Nephron progenitor cell (in vitro differentiated cells): ENCODE measurements at places on chromosomes 7 and 10.

DNA sequence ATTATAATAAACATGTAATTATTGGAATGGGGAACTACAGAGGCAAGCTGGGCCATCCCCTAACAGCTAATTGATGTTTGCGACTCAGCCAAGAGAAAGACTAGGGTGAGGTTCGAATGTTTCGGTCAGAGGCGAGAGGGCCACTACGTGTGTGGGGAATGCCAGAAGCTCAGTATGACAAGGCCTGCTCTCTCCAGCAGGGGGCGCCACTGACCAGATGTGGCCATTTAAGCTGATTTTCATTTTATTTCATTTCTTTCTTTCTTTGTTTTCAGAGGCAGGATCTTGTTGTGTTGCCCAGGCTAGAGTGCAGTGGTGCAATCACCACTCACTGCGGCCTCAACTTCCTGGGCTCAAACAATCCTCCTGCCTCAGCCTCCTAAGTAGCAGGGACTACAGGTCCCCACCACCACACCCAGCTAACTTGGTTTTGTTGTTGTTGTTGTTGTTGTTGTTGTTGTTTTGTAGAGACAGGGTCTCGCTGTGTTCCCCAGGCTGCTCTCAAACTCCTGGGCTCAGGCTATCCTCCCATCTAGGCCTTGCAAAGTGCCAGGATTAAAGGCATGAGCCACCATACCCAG, 38.1 kb downstream of the TMEM130 start:
- peaks cover 24% of the 10 kb centered on the region for H3K27me3 ChIP-seq
- DNase-seq = peak; percentile 30
- H3K27ac ChIP-seq = no peak overlapping the region
- peaks cover 3% of the 10 kb centered on the region for H3K4me1 ChIP-seq
- H3K4me3 ChIP-seq = no peak overlapping the region

DNA sequence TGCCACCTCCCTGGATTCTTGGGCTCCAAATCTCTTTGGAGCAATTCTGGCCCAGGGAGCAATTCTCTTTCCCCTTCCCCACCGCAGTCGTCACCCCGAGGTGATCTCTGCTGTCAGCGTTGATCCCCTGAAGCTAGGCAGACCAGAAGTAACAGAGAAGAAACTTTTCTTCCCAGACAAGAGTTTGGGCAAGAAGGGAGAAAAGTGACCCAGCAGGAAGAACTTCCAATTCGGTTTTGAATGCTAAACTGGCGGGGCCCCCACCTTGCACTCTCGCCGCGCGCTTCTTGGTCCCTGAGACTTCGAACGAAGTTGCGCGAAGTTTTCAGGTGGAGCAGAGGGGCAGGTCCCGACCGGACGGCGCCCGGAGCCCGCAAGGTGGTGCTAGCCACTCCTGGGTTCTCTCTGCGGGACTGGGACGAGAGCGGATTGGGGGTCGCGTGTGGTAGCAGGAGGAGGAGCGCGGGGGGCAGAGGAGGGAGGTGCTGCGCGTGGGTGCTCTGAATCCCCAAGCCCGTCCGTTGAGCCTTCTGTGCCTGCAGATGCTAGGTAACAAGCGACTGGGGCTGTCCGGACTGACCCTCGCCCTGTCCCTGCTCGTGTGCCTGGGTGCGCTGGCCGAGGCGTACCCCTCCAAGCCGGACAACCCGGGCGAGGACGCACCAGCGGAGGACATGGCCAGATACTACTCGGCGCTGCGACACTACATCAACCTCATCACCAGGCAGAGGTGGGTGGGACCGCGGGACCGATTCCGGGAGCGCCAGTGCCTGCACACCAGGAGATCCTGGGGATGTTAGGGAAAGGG, 913 bp downstream of the NPY start:
- H3K27me3 ChIP-seq = peaks cover 51% of the 10 kb centered on the region
- peak; percentile 52 for DNase-seq
- no peaks in the 10 kb centered on the region for H3K36me3 ChIP-seq
- peak overlapping the region; percentile 77 for H3K4me3 ChIP-seq
- peaks cover 5% of the 10 kb centered on the region for H3K4me1 ChIP-seq

GRCh38 chr10:74650613-74651012, 175.8 kb upstream of the KAT6B start:
- H3K27ac ChIP-seq = no peak overlapping the region
- H3K36me3 ChIP-seq = peaks cover 7% of the 10 kb centered on the region
- no peak overlapping the region for H3K4me3 ChIP-seq
- peaks cover 4% of the 10 kb centered on the region for H3K27me3 ChIP-seq
- DNase-seq = no peak
- H3K4me1 ChIP-seq = no peaks in the 10 kb centered on the region

DNA sequence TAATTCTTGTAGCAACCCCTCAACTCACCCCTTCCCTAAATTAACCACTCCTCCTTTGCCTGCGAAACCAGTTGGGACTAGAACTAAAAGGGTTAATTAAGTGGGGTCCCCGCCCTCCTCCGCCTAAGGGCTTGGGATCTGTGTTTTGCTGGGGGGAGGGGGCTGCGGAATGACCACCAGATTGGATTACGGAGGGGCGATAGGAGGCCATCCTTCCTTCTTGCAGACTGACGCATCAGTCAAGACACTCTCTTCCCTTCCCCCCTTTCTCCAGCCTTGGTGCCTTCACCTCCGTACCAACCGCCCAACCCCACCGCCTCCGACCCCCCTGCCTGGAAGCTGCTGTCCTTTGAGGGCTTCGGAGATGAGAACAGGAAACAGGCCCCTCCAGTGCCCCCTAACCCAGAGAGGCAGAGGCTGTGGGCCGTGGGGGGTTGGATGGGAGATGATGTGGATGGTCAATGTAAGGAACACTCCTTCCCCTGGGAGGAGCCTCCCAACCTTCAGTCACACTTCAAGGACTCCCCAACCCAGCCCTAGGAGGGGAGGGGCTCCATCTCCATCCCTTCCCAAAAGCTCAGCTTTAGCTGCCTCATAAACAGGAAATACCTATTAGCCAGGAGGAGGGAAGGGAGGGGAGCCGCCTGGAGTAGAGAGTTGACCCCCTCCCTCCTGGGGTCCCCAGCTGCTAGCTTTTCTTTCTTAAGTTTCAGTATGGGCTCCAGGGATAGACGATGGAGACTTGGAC, 997 bp upstream of the LDB1 start:
- DNase-seq = peak; percentile 73
- H3K36me3 ChIP-seq = no peaks in the 10 kb centered on the region
- peak overlapping the region; percentile 99 for H3K27ac ChIP-seq
- H3K27me3 ChIP-seq = no peaks in the 10 kb centered on the region
- peaks cover 59% of the 10 kb centered on the region for H3K4me1 ChIP-seq

DNA sequence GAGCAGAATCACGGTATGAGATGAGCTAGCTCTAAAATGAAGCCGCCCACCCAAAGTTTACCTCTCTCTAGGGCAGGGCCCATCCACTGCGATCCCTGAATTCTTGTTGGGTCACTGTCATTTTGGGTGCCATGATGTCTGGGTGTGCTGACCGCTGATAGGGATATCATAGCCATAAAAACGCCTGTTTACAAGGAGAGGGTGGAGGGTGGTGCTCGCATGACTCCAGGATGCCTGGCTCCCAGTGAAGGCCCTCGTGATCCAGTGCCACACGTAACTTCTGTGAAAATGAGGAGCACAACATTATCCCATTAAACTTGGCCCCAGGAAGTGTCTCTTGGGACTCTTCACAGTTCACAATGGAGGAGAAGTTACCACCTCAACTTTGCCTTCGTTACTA, 139.5 kb downstream of the TCF7L2 start:
- peaks cover 21% of the 10 kb centered on the region for H3K4me1 ChIP-seq
- no peak for DNase-seq
- H3K36me3 ChIP-seq = peaks cover 67% of the 10 kb centered on the region
- peaks cover 4% of the 10 kb centered on the region for H3K27me3 ChIP-seq
- H3K4me3 ChIP-seq = no peak overlapping the region
- H3K27ac ChIP-seq = no peak overlapping the region

- H3K27me3 ChIP-seq = peaks cover 3% of the 10 kb centered on the region
- peaks cover 83% of the 10 kb centered on the region for H3K36me3 ChIP-seq
- no peak for DNase-seq
- no peak overlapping the region for H3K4me3 ChIP-seq
Observed at GRCh38 chr10:121764233-121764942, 163.4 kb downstream of the ATE1 start.

DNA sequence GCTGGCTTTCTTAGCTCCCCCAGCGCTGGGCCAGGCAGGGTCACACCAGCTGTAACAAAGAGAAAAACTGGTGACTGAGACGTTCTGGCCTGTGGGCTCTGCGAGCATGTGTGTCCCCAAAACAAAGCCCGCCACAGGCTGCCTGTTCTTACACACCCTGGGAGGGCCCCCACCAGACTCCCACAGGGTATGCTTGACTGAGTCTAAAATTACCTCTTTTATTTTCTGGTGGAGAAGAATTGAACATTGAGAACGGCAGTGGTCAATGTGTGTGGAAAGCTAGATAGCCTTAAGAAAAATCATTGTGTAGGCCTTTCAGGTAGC, 808 bp downstream of the C10orf71 start:
- H3K4me3 ChIP-seq = no peak overlapping the region
- peaks cover 72% of the 10 kb centered on the region for H3K4me1 ChIP-seq
- no peak for DNase-seq
- no peaks in the 10 kb centered on the region for H3K36me3 ChIP-seq
- no peak overlapping the region for H3K27ac ChIP-seq
- peaks cover 5% of the 10 kb centered on the region for H3K27me3 ChIP-seq

GRCh38 chr10:43961523-43962345, 313.1 kb upstream of the ZNF32 start:
- DNase-seq = no peak
- no peaks in the 10 kb centered on the region for H3K36me3 ChIP-seq
- no peak overlapping the region for H3K27ac ChIP-seq

DNA sequence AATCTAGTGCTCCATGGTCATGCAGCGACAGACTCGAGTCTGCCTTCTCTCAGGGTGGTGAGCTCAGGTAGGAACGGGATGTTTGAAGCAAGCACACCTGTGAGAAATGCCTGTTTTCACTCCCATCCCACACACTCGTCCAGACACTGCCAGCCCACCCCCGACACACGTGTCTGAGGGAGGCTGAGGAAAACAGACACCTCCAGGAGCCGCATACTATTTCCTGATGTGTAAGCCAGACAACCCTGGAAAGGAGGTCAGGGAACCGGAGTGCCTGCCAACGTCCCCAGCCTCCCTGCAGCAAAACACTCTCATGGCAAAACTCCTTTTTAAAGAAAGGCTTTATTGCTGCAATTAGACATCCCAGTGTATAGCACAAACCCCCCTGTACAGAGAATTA, 80.2 kb downstream of the ALOX5 start:
- no peak for DNase-seq
- peak overlapping the region; percentile 12 for H3K4me3 ChIP-seq
- H3K4me1 ChIP-seq = peaks cover 16% of the 10 kb centered on the region
- H3K27me3 ChIP-seq = peaks cover 6% of the 10 kb centered on the region
- H3K36me3 ChIP-seq = peaks cover 17% of the 10 kb centered on the region

- no peak overlapping the region for H3K27ac ChIP-seq
- DNase-seq = no peak
- no peak overlapping the region for H3K4me3 ChIP-seq
- peaks cover 7% of the 10 kb centered on the region for H3K27me3 ChIP-seq
- H3K36me3 ChIP-seq = no peaks in the 10 kb centered on the region
Observed at GRCh38 chr7:142714375-142714774, 34.9 kb upstream of the PRSS1 start.

DNA sequence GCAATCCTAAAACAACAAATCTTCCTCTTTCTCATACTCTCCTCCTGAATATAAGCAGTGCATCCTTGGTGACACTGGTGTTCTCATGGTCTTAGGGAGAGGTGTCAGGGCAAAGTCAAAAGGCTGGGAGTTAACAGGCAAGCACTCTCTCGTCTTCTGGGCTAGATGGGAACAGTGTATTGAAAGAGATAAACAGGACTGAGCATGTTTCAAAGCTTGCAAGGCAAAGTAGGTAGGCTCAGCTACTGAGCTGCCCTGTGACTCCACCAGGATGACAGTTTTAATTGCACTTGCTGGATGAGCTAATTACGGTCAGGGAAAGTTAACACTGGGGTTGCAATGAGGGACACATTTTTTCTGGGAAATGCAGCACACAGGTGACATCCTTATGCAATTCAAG, 554.9 kb upstream of the NRP1 start:
- H3K4me1 ChIP-seq = peaks cover 14% of the 10 kb centered on the region
- H3K27ac ChIP-seq = peak overlapping the region; percentile 1
- H3K27me3 ChIP-seq = peaks cover 3% of the 10 kb centered on the region
- DNase-seq = no peak
